ENCODE measurements at places on chromosomes 2 and 18.

DNA sequence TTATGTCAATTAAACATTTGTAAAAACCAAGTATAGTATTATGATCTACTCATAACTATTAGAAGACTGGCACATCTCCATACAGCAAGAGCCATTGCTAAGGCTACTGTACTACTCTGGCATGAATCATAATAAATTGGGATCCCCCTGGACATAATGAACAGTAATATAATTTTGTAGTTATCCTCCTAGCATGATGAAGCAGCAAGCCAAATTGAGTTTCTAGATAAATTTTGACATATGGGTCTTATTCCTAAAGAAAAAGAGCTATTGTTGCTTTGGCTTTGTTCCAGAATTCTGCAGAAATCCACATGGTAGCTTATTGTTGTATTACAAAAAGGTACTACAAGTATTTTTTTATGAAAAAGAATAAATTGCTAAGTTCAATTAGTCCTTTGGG is 204.3 kb downstream of the CAMKMT start:
- DNase-seq: no peak

DNA sequence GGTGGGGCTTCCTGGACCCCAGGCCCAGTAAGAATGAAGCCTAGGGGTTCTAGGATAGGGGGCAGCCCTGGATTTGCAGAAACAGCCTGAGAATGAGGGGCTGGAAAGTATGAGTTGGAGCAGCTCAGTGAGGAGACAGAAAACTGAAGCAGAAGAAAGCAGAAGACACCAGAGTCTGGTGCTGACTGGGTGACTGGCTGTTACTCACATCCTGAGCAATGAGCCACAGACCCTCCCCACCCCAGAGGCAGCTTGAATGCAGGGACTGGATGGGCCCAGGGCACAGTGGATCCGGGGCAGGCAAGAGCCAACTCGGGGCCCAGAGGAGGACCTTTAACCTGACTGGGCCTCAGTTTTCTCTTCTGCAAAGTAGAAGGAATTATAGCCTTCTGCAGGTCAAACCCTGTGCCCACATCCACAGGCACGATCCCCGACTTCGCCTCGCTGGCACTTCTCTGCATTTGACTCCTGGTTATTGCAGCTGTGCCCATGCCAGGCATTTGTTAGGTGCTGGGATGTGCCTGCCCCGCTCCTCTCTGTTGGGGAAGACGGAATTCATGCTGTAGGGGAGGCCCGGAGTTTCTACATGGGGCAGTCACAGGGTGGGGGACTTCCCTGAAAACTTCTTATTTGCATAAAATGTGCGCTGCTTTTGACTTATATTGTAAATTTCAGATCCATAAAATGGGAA is 8.5 kb downstream of the STEAP3 start:
- DNase-seq: no peak

- DNase-seq: no peak
Measured at GRCh38 chr2:159438284-159438683, 151.8 kb upstream of the WDSUB1 start.

DNA sequence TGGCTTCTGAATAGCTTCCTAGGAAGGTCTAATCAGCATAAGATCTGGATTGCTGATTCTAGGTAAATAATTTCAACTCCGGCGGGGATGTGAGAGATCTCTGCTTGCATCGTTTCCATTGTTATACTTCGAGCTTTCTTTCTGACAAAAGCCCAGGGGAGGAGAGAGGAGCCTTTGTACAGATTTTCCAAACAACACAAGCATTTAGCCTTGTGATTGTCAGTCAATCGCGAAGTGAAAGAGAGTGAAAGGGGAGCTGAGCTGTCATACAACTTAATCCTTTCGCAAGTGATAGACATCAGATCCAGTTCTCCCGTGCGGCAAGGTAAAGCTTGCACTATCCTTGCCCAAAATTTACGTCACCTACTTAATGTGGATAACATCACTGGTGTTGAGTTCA is 26.2 kb downstream of the RALB start:
- no peak for DNase-seq

- no peak for DNase-seq
Measured at GRCh38 chr2:219277703-219278654, 1.2 kb upstream of the DNAJB2 start.
